Activated T-cell treated with anti-CD3 and anti-CD28 coated beads for 4 hours (primary cell): ENCODE measurements at places on chromosomes 2 and 18.

- no peak for DNase-seq
Measured at GRCh38 chr2:101655702-101656422, 41.6 kb upstream of the MAP4K4 start.

DNA sequence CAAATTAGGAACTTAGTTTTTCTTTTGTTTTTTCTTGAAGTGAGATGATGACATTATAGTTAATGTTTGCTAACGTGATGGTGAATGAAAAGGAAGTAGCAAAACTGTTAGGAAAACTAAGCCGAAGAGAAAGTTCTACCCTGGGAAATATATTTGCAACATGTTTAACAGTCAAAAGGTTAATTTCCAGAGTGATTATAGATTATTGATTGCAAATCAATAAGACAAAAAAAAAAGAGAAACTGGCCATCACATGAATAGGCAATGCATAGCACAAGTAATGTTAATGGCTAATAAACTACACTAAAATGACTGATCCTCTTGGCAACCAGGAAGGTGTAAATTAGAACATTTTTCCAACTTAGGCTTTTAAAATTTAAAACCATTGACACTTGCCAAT is 26.0 kb upstream of the AMMECR1L start:
- DNase-seq: no peak

- DNase-seq: no peak
Measured at GRCh38 chr2:2931318-2932075, 446.1 kb downstream of the EIPR1 start.

GRCh38 chr2:231911381-231911780 is 14.8 kb downstream of the NPPC start:
- no peak for DNase-seq

GRCh38 chr2:186751790-186752189 is 57.9 kb downstream of the FAM171B start:
- no peak for DNase-seq

DNA sequence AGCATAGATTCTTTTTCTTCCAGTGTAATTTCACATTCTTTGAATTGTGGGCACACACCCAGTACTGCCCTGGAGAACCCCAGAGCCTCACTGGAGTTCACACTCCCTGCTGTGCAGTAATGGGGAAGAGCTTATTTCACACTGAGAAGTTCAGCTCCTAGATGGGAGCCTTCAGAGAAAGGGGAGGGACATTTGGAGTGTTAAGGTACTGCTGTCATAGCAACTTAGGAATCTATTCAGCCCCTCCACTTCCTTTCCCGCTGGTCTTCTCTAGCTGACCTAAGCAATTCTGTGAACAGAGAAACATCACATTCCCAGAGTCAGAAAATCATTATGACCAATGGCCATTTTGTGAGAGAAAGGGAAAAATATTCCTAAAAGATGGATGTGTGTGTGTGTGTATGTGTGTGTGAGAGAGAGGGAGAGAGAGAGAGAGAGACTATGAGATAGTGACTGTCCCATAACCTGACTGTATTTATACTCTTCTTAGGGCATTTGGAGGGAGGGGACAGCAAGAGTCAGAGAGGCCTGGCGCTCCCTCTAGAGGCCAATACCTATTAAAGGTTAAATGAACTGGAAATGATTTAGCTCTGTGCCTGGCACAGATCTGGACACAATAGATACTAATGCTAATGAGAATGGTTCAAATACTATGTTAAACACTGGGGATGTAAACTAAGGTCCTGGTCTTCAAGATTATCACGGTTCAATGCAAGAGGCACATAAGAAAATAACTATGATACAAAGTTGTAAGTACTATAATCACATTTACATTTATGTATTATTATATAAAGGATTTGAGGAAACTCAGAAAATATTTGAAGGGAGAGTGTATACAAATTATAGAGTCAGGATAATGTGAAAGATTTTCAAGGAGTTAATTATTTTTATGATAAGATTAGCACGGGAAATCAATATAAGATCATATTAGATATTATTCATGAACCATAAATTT is 41.5 kb upstream of the RPE start:
- peak; percentile 15 for DNase-seq

DNA sequence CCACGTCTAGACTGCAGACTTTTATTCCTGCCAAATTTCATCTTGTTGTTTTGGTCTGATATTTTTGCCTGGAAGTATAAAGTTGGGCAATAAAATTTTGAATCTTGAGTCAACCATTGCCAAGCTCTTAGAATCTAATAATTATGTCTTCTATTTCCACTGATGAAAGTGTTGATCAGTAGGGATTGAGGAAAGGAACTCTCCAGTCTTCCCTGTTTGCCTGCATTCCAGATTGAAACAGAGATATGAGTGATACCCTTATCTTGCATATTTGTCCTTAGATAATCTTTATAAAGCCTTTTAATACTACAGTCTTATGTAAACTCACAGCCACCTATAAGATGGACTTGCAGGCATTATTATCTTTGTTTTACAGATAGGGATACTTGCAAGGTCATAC is 45.5 kb upstream of the UBE2E3 start:
- DNase-seq: no peak

GRCh38 chr18:7740821-7741220 is 173.7 kb downstream of the PTPRM start:
- DNase-seq: no peak

DNA sequence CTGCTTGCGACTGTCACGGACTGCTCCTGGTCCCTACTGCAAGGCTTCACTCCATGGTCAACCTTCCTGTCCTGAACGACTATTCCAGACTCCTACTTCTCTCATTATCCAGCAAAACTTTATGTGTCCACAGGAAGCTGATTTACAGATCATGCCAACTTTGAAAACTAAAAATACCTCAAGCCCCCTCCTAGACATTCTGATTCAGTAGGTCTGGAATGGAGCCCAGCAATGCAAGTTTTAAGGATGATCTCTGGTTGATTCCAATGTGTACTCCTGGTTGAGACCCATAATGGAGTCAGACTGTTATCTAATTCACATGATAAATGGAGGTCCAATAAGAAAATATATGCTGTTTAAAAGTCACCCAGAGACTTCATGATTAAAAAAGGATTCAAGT is 13.1 kb upstream of the LRATD1 start:
- DNase-seq: no peak

- DNase-seq: no peak
Measured at GRCh38 chr2:59150217-59150849, 909.2 kb upstream of the FANCL start.

DNA sequence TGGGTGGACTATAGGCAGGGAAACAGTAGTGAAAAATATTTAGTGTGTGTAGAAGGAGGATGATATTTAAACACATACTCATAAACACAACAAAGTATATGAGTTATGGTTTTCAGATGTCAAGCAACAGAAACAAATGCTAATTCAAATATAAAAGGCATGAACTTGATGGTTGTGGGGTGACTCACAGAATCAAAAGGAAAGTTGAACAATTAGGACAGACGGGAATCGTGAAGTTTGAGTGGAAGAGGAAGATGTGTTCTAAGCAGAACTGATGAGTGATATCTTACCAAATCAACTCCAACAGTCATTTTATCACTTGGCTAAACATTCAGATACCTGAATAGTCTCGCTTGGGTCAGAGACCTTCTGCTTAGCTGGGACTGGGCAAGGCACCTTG is 53.6 kb upstream of the ITGA6 start:
- no peak for DNase-seq

DNA sequence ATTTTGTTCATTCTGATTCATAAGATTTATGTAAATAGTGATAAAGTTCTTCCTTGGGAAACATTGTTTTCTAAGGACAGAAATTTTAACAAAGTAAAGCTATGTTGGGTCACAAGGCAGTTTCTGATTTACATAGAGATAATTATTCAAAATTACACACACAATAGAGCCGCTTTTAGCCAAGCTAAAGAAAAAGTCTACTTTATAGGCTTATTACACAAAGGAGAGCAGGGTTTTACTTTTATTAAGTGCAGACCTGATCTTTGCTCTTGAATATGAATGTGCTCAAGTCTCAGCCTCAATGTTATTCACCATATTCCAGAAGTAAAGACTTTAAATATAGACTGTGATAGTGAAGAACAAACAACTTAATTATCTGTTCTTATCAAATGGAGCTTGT is 787.8 kb upstream of the LINC00305 start:
- DNase-seq: no peak

DNA sequence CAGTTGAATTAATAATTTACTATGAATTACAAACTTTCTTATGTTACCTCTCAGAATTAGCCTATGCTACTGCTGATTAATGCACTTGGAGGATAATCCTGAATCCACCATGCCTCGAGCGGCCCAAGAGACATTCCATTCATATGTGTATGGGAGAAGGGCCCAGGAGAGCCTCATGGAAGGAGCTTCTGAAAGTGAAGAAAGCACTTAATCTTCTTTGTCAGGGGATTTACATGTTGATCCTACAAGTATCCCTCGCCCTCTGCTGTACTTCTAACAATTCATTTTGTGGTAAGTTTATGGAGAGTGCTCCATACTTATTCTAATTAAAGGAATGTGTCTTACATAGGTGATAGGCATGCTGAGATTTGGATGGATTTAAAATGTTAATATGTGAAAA is 1189.1 kb upstream of the NXPH2 start:
- no peak for DNase-seq

GRCh38 chr18:70074116-70074515 is 126.4 kb upstream of the CD226 start:
- no peak for DNase-seq

DNA sequence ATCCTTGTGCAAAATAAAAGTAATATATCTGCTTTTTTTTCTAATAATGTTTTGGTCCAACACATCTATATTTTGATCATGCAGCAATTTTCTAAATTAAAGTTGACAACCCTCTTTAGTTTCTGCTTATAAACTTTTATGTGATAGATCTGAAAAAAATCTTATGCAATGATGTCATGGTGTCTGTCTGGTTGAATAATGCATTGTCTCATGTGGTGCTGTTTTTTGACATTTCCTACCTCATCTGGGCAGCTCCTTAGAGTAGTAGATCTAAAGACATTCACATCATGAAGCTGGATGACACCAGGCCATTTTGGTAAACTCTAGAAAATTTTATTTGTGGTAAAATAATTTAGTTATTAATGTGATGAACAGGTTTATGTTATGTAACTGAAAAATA is 106.8 kb upstream of the FN1 start:
- DNase-seq: no peak

GRCh38 chr2:128475427-128476211 is 157.0 kb upstream of the HS6ST1 start:
- DNase-seq: no peak

GRCh38 chr2:118237451-118237850 is 149.2 kb downstream of the INSIG2 start:
- no peak for DNase-seq

GRCh38 chr2:72103690-72104089 is 44.0 kb downstream of the CYP26B1 start:
- DNase-seq: no peak

DNA sequence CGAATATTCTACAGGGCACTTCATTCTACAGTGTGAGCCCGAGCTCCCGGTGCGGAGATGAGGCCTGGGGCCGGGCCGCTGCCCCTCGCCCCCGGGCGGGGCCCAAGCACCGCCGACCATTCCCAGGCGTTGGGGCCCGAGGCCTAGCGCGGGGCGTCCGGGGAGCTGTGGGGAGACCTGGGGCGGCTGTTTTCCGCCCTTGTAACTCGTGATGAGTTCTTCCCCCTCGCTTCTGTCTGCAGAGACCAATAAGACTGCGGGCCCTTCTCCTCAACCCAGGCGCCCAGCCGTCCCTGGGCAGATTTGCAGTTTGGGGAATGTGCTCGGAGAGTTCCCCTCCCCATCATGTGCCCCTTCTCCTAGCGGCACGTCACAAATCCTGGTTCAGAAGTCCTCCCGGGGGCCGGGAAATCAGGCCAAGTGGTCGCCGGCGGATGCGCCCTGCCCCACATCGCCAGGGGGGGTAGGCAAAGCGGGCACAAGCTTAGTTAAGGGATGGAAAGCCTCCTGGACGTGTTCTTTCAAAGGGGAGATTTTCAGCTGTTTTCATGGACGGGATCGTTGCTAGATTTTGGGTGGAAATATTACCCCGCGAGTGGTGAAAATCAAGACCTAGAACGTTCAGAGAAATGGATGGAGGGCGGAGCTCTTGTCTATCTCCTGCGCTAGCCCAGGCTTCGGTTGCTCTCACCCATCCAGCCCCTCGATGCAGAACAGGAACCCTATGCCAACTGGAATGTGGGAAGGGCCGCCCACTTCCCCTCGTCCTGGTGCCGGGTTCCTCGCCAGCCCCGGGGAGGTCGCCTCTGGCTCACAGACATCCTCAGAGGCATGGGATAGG is 18.8 kb upstream of the HAAO start:
- DNase-seq: peak; percentile 21

DNA sequence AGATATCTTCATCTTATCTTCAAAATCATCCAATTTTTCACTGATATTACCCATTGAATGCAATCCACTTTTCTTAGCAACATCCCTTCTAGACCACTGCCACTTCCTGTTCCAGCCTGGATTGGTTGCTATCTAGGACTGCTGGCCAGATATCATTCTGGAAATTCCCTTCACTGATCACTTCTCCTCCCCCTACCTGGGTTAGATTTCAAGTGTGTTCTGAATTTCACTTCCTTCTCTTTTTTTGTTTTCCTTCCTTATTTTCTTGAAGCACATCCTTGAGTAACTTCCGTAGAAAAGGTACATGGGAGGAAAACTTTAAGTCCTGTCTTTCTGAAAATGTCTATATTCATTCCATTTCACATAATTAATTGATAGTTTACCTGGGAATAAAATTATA is 82.0 kb upstream of the IL1R2 start:
- DNase-seq: no peak

DNA sequence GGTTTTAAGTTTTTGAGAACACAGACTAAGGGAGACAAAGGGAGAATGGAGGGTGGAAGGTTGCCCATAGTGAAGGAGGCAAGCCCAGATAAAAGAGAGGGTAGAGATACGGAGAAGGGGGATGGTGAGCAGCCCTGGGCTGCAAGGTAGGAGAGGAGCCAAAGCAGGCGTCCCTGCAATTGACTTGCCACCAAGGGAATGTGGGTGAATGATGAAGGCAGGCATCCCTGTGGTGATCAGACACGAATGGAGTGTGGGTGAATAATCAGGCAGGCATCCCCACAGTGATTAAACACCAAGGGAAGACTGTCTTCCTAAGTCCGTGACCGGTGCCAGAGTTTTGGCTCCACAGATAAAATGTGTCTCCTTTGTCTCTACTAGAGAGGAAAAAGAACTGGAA is 16.5 kb upstream of the ALPK2 start:
- no peak for DNase-seq
